ENCODE measurements at places on chromosomes 2 and 18. TPM values are rescaled to one million over a fixed set of nuclear protein-coding genes. Genes with fewer than 3 reads are reported as not detected.

FOXI3 gene
- polyA plus RNA-seq: not detected

DNA sequence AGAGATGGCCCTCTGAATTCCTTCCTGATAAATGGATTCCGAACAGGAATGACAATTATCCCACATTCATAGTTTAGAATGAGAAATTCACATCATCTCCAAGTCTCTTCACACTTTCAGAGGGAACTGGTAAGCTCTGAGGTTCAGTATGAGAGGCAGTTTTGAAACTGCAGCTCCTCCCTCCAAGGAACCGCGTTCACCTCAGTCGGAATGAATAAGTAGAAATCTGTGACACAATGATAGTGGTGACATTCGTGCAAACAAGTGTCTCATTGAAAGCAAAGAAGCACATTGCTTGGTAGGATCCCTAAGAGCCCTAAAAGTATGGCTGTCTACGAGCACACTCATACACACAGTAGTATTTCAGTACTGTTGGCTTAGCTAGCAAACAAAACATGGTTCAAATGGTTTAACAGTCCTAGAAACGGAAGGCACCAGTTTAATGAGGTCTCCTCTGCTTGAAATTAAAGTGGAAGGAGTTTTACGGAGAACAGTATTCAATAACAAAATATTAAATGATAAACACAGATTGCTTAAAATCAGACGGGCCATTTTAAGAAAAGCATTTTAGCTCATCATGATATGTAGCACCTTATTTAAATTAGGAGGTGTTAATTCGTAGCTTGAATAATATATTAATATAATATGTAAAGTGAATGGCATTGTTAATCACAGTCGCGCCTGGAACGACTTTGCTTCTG lies 225.0 kb downstream of the ARHGAP15 start:
- DNase-seq: no peak

- DNase-seq: no peak
Observed at GRCh38 chr2:223470602-223471001, 131.6 kb downstream of the SCG2 start.

DNA sequence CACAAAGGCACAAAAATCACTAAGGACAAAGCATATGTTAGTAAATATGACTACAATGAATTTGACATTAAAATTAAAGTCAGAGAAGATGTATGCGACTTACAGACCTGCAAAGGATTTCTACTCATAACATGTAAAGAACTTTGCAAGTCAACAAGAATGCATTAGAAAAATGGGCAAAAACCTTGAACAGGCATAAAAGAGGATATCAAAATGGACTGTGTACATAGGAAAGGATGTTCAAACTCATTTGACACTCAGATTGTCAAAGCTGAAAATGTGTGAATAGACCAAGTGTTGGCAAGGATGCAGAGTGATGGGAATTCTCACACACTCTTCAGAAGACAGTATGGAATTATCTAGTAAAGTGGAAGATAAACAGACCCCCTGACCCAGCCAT lies 94.9 kb downstream of the MYOM1 start:
- no peak for DNase-seq

NEURL3 gene
- polyA plus RNA-seq: not detected

- no peak for DNase-seq
Observed at GRCh38 chr18:32891130-32891529, 118.3 kb upstream of the KLHL14 start.

- DNase-seq: no peak
Observed at GRCh38 chr2:201266629-201267028, 6.3 kb downstream of the CASP8 start.

ANKZF1 gene
- polyA plus RNA-seq: 7.6 TPM
